Progenitor cell of endocrine pancreas (in vitro differentiated cells): ENCODE measurements at places on chromosomes 13 and 19.

DNA sequence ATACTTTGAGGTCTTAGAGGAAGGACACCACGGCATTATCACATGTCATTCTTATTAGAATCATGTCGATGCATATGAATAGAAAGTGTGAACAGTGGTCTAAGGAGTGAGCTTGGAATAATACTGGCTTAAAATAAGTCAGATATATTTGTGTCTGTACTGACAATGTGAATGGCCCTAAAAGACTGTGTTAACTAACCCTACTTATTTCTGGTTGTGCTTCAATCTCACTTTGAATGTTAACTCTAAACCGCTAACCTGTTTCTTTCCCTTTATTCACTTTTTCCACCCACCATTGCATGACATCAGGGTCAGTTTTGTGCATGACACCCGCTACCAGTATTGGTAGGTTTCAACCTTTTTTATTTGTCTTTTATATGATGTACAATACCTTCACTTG lies 69.1 kb upstream of the RAP2A start:
- H3K27me3 ChIP-seq: no peaks in the 10 kb centered on the region
- H3K4me1 ChIP-seq: peaks cover 9% of the 10 kb centered on the region
- H3K4me3 ChIP-seq: no peak overlapping the region

DNA sequence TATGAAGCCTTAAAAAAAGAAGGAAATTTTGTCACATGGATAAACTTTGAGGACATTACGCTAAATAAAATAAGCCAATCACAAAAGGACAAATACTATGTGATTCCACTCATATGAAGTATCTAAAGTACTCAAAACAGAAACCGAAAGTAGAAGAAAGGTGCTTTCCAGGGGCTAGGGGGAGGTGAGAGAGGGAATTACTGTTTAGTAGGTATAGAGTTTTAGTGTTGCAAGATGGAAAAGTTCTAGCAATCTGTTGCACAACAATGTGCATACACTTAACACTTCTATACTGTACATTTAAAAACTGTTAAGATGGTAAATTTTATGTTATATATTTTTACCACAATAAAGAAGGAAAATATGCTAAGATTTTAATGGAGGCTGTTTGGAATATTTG lies 83.0 kb downstream of the POLR1D start:
- peaks cover 17% of the 10 kb centered on the region for H3K4me1 ChIP-seq
- H3K27me3 ChIP-seq: peaks cover 76% of the 10 kb centered on the region
- peaks cover 4% of the 10 kb centered on the region for H3K36me3 ChIP-seq
- no peak overlapping the region for H3K4me3 ChIP-seq
- DNase-seq: no peak

DNA sequence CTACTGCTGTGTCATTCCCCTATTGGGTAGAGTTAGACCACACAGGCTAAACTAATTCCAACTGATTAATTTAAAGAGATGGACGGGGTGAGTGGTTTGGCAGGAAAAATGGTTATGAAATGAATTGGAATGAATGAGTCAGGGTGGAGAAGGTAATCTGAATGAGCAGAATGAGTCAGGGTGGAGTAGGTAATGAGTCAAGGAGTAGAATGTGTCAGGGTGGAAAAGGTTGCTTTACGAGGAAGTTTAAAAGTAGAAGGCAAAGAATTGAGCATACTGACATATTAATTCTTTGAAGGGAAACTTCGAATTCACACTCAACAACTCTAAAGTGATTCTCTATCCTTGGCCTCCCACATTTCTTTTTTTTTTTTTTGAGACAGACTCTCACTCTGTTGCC lies 12.7 kb upstream of the ZNF121 start:
- no peaks in the 10 kb centered on the region for H3K27me3 ChIP-seq
- DNase-seq: no peak
- no peak overlapping the region for H3K4me3 ChIP-seq
- peaks cover 3% of the 10 kb centered on the region for H3K36me3 ChIP-seq

- peaks cover 3% of the 10 kb centered on the region for H3K4me1 ChIP-seq
- H3K4me3 ChIP-seq: peak overlapping the region; percentile 75
- no peak for DNase-seq
- H3K27ac ChIP-seq: peak overlapping the region; percentile 57
- no peaks in the 10 kb centered on the region for H3K36me3 ChIP-seq
These were observed 13.6 kb downstream of the LTBP4 start for GRCh38 chr19:40614622-40615411.

DNA sequence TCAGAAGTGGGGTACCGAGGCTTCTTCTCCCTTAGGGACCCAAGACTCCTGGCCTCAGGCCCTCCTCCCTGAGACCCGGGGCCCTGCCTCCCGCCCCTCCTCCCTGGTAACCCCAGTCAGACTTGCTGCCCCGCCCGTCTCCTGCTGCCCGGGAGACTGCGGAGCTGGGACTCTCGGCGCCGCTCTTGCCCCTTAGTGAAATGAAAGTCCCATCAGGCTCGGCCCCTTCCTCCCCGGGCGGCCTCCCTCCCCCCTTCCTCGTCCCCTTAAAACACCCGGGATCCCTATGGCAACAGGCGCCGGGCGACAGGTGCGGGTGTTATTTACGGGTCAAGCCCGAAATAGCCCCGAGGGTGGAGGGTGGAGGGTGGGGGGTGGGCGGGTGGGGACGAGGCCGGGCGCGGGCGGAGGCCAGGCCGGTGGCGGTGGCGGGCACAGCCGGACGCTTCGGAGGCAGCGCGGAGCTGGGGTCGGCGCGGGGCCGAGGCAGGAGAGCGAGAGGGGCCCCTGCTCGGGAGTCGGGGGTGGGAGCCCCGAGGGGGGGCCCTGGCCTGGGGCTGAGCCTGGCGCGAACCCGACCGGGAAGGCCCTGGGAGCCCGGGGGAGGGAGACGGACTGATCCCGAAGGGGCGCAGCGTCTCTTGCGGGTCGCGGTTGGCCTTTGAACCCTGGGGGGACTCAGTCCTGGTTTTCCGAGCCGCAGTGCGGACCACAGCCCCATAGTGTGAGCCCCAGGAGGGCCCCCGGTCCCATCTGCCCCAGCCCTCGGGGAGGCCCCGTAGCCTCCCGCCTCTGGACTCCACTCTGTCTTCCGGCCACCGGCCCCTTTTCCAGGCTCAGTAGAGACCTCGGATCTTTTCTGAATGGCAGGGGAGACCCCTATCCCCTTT lies at the start of gene CACNG6:
Gene CACNG6 (plus strand): TSS at position 414 of the 890 bp plus-strand sequence. CDS start 1,241 bp downstream, outside the sequence.
- peaks cover 28% of the 10 kb centered on the region for H3K27me3 ChIP-seq
- H3K4me1 ChIP-seq: peaks cover 3% of the 10 kb centered on the region
- peak; percentile 62 for DNase-seq
- peak within 1 kb of the TSS; percentile 70 for H3K4me3 ChIP-seq
- H3K27ac ChIP-seq: peak within 1 kb of the TSS; percentile 40
- H3K36me3 ChIP-seq: no peaks in the 10 kb centered on the region

DNA sequence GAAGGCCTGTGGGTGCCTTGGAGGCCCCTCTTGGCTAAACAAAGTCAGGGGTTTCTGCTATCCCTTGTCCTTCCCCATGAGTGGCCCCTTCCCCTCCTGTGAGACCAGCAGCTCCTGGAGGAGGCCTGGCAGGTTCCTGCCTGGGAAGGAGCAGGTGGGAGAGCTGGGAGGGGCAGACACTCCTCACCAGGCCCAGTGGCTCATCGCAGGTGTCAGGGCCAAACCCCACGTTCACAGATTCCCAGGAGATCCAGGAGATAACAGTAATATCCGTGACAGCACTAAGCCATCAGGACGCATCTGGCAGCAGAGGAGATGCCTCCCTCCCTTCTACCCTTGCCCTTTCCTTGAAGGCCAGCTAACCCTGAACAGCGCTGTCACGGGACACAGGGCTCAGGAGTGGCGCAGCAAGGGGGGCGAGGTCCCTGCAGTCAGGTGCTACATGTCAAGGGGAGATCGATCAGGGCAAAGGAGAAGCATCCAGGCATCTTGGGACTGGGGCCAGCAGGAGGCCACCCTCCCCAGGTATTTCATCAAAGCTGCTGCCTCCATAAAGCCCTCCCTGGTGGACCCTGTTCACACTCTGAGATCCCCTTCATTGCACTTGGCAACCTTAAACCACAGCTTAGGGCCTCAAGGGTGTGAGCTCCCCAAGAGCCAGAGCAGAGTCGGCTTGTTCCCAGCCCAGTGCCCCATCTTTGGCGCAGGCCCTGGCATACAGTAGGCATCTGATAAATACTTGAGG lies 4.8 kb downstream of the CEBPA start:
- H3K36me3 ChIP-seq: no peaks in the 10 kb centered on the region
- no peak for DNase-seq
- H3K27me3 ChIP-seq: peaks cover 19% of the 10 kb centered on the region
- H3K27ac ChIP-seq: peak overlapping the region; percentile 41
- H3K4me3 ChIP-seq: no peak overlapping the region

DNA sequence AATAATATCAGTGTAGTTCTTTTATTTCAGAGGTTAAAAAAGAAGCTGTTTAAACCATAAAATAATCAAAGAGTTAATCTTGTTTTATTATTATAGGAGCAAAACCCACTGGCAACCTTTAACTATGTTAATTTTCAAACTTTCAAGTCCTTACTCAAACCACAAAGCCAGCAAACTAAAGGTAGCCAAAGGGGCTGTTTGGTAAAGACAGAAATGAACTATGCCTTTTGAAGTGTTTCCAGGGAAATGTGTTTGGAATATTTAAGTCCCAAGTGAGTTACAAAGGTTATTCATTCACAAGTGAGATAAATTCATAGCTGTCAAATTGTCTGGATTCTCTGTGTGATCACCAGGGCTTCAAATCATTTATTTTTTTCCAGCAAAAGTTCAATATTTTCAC lies 264.7 kb downstream of the MZT1 start:
- peaks cover 4% of the 10 kb centered on the region for H3K27me3 ChIP-seq
- H3K27ac ChIP-seq: no peak overlapping the region
- no peaks in the 10 kb centered on the region for H3K36me3 ChIP-seq
- DNase-seq: no peak
- no peaks in the 10 kb centered on the region for H3K4me1 ChIP-seq

DNA sequence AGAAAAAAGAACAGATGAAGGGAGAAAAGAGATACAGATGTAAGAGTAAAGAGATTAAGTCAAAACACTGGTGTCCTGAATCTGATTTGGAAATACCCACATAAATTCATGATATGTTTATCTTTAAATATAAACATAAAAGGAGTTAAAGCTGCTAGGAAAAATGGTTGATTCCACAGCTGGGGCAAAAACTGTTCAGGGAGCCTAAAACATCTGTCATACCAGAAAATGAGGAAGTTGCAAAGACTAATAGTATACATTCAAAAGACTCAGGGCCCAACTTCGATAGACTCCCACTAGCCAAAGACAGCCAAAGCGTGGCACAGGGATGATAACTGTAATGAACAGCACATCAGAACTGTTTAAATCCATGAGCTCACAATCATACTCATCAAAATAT lies 62.0 kb downstream of the ABCC4 start:
- no peaks in the 10 kb centered on the region for H3K36me3 ChIP-seq
- peaks cover 14% of the 10 kb centered on the region for H3K4me1 ChIP-seq
- H3K27ac ChIP-seq: no peak overlapping the region

- no peak for DNase-seq
- peak overlapping the region; percentile 59 for H3K27ac ChIP-seq
- peaks cover 34% of the 10 kb centered on the region for H3K4me1 ChIP-seq
These were observed 135.7 kb downstream of the MIPEP start for GRCh38 chr13:23753458-23753857.

DNA sequence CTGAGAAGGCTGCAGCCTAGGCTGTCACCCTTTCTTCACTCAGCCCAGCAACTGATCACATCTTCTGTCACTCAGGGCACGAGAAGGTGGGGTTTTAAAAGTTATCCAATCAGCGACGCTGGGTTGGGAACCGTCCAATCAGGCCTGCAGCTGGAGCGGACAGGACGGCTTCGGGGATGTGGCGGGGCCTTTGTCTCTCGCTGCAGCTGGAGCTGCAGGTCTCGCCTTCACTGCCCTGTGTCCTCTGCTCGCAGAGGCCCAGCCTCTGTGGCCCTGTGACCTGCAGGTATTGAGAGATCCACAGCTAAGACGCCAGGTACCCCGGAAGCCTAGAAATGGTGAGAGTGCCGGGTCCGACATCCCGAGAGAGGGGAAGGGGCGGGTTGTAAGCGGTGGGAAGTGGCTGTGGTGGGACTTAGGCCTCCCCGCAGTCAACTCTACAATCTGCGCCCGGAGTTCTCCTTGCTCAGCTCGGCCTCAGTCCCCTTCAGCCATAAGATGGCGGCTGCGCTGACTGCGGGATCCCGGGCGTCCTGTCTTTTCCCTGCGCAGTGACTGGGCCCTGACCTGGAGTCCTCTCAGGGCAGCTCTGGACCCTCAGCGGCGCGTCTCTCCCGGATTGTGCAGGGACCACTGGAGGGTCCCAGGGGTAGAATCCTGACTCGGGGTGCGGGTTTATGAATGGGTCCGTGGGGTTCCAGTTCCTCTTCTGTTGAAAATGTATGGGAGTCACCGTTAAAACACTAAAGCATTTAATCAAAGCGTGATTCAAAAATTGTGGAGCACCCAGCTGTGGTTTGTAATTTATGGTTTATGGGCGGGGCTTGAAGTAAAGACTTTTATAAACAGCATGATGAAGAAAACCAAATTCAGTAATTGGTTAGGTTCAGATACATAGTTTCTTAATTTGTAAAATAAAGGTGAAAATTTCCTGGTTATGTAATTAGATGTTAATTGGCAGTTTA lies at the start of gene ZNF714:
Gene ZNF714 (plus strand): TSS at position 193 of the 965 bp plus-strand sequence. CDS start 16,066 bp downstream, outside the sequence.
- peak within 1 kb of the TSS; percentile 100 for H3K27ac ChIP-seq
- peaks cover 20% of the 10 kb centered on the region for H3K36me3 ChIP-seq
- H3K4me1 ChIP-seq: peaks cover 25% of the 10 kb centered on the region
- peak within 1 kb of the TSS; percentile 100 for H3K4me3 ChIP-seq

GRCh38 chr19:43505941-43506340 lies 1.4 kb upstream of the PHLDB3 start:
- peaks cover 14% of the 10 kb centered on the region for H3K36me3 ChIP-seq
- no peak for DNase-seq
- peaks cover 10% of the 10 kb centered on the region for H3K27me3 ChIP-seq

- no peak overlapping the region for H3K4me3 ChIP-seq
- no peak overlapping the region for H3K27ac ChIP-seq
- DNase-seq: no peak
- H3K27me3 ChIP-seq: no peaks in the 10 kb centered on the region
- peaks cover 3% of the 10 kb centered on the region for H3K4me1 ChIP-seq
These were observed 98.2 kb upstream of the MRI1 start for GRCh38 chr19:13666165-13666564.

DNA sequence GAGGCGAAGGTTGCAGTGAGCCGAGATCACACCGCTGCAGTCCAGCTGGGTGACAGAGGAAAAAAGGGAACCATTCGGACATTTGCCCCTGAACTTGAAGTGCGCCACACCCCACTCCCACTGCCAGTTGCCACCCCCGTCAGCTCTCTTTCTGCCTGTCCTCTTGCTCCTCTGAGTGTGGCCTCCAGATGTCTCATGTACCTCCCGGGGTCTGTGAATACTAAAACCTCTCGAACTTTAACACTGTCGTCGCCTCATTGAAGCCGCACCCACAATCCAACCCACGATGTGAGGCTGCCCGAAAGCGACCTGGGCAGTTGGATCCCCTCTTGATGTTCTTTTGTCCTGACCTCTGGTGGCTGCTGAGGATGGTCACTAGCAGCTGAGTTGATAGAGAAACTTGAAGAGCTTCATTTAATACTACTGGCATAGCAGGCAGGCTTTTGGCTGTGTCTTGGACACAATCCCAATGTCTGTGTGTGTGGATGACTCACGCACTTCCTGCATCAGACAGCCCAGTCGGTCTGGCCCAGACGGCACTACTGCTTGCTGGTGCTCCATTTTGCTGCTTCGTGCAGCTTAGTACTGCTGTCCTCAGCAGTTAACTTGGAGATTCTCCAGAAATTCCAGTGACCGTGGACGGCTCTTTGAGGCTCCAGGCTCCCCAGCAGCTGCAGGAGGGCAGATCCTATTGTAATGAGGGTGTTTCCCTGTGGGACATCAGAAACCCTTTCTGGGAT lies 4.2 kb downstream of the FPR3 start:
- no peak overlapping the region for H3K27ac ChIP-seq
- DNase-seq: no peak
- no peaks in the 10 kb centered on the region for H3K36me3 ChIP-seq
- no peak overlapping the region for H3K4me3 ChIP-seq
- no peaks in the 10 kb centered on the region for H3K4me1 ChIP-seq

GRCh38 chr13:75416327-75417011 lies 65.5 kb downstream of the TBC1D4 start:
- no peak overlapping the region for H3K4me3 ChIP-seq
- H3K27me3 ChIP-seq: no peaks in the 10 kb centered on the region
- peaks cover 15% of the 10 kb centered on the region for H3K4me1 ChIP-seq
- H3K36me3 ChIP-seq: peaks cover 2% of the 10 kb centered on the region
- no peak overlapping the region for H3K27ac ChIP-seq
